ENCODE measurements at places on chromosomes 5 and 9. TPM values are rescaled to one million over a fixed set of nuclear protein-coding genes. Genes with fewer than 3 reads are reported as not detected.

DNA sequence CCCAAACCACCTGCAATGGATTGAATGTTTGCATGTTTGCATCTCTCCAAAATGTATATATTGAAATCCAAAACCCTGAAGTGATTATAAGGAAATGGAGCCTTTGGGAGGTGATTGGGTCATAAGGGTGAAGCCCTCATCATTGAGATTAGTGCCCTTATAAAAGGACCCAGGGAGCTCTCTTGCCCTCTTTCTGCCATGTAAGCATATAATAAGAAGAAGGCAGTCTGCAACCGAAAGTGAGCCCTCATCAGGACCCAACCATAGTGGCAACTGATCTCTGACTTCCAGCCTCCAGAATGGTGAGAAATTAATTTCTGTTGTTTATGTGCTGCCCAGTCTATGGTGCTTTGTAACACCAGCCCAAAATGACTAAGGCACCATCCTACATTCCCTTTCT is 115.7 kb upstream of the EFNA5 start:
- no peak for DNase-seq

DNA sequence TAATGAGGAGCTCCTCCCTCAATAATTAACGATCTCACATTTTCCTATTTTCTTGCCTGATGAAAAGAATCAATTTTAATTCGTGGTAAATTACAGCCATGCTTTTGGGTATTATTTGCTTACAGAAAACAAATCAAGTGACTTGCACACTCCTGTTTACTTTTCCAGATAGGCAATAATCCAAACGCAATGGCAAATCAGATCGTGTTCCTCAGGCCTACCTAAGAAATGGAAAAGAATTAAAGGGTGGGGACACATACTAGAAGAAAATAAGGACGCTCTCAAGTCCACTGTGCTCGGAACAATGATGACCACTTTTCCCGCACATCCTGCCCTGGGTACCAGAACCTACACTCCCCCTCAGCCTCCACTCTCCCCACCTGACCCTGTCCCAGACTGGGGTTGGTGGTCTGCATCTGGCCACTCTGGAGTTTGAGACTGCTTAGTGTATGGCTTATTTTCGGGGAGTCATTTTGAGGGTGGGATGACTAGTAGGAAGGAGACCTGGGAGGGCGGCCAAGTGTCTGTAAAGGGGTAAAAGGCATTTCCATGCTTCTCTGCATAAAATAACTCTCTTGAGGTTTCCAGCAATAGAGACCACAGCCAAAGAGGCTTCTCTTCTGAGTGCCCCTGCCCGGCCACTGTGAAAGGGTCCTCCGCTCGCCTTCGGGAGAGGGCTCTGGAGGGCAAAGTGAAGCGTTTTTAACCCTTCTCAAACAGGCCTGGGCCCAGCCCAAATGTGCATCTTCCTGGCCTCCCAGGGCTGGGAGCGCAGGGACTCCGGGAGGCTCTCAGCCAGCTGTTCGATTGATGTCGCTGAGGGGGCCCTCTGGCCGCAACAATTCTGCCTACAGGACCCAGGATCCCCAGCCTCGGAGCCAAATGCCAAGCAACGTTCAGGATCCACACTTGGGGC is 4.5 kb upstream of the OTP start:
- DNase-seq: no peak

GRCh38 chr5:133916914-133917313 is 51.5 kb downstream of the C5orf15 start:
- DNase-seq: no peak

DNA sequence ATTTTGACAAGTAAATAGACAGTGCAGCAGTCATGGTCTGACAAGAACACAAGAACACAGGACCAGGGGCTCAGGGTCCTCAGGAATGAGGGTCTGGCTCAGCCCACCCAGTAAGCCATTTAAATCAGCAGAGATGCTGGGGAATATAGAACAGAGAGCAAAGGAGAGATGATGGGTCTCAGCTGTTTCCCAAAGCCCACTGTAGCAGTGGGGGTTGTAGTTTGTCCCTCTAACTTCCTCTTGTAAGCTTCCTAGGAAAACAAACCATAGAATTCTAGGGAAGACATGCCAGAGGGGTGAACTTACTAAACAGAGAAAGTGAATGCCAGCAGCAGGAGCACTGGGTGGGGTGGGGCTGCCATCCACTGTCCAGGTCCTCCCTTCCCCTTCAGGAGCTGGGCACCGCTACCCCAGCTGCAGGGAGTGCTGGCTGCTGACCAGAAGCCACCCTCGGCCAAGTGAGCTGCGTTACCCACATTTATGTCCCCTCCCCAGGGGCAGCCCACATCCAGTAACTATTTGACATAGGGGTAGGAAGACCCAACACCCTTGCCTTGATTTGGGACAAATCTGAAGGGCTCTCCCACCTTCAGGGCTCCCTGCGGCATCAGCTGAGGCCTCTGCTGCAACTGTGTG is 41.6 kb downstream of the GABBR2 start:
- DNase-seq: no peak

- DNase-seq: peak; percentile 53
These were observed 127.4 kb downstream of the BARX1 start for GRCh38 chr9:93827545-93828330.

- DNase-seq: no peak
These were observed 37.2 kb downstream of the MARVELD2 start for GRCh38 chr5:69451941-69452647.

GRCh38 chr5:39187831-39188731 is 31.3 kb downstream of the FYB1 start:
- no peak for DNase-seq

- DNase-seq: no peak
These were observed 579.4 kb upstream of the RIOK2 start for GRCh38 chr5:97762483-97762882.

DNA sequence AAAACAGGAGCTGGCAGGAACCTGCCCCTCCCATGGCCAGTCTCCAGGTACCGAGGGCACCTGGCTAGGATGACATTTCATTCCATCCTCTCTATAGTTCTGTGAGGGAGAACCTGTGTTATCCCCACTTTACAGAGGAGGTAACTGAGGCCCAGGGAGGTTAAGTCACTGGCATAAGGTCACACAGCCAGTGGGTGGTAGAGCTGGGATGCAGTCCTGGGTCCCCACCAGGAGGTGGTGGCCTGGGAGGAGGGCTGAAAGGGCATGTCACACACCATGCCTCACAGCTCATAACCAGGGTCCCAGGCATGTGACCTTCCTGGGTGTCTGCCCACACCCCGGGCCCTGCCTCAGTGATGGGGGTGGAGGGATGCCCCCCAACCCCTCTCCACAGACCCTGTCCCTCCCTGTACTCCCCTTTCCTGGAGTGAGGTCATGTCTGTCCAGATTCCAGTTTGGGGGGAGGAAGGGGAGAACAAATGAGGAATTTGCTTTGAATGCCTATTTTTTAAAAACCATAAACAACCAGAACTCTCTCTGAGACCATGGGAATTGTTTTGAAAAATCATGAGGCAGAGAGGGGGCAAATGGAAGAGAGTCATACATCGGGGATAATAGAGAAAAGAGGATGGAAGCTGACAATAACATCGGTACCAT is 77.7 kb upstream of the STXBP1 start:
- no peak for DNase-seq

GRCh38 chr5:179907556-179908324 is at the start of gene TBC1D9B:
TBC1D9B (minus strand) TSS chr5:179907897; CDS start chr5:179907821, 76 bp downstream.
- peak; percentile 69 for DNase-seq

DNA sequence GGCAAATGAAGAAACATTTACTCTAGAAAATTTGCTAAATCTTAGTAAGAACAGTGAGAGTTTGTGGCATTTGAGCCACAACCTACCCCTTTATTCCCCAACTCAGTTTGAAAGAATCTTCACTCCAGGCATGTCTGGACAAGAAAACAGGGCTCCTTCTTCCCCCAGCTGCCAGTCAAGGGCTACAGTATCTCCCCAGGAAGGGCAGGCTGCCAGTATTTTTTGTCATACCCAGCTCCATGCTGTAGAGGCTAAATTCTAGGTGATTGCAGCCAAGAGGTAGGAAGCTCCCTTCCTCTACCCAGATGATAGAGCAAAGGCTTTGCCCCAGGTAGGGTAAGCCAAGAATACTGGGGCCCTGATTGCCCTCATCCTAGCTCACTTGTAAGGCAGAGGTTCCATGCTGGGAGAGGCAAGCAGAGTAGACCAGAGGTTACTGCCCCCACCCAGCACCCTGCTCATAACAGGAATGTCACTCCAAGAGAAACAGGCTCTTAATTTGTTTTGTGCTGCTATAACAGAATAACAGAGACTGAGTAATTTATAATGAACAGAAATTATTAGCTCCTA is 20.0 kb upstream of the GRPEL2 start:
- DNase-seq: no peak

GRCh38 chr9:89956331-89956730 is 351.5 kb downstream of the GADD45G start:
- no peak for DNase-seq

DNA sequence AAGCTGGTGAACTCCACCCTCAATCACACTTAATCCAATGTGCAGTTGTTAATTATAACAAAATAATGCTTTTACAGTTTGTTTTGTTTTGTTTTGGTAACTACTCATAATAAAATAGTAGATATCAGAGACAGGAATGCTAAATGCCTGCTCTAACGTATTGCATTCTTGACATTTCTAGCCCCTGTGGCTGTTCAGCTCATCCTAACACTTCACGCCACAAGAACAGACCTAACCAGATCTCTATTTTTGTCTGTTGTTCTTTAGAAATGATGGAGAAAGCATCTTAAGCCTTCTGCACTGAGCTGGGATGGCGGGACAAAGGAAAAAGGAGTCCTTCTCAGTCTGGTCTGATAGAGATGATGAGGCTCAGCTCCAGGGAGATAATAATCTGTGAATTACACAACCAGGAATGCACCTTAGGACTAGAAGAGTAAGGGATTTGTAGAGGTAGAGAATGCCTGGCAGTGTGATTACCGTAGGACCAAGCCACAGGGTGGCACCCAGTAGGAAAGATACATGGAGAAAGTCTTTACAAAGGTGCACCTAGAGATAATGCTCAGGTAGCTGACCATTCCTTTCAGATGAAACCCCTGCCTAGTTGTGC is 628.8 kb downstream of the PDE4D start:
- DNase-seq: no peak

DNA sequence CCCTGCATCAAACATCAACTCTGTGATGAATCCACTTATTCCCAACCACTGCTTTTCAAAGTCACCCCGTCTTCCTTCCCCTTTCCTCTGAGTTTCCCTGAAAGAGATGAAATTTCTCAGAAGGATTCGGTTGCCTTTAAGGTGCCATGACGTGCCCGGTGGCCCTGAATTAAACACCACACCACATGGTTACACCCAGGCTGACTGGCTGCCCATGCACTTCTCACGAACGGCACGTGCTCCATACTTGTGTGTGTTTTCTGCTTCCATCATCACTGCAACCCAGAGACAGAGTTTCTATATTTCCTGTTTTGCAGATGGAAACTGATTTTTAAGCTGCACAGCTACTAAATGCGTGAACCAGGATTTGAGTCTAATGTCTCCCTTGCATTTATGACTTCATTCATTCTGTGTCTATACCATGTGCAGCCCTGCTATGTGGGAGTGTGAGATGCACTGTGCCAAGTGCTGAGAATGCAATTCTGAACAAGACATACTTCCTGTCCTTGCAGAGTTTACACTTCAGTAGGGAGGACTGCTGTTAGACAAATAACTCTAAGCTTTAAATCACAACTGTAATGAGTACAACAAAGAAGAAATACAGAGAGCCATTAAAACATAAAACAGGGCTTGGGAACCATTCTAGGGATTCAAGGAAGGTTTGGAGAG is 162.9 kb downstream of the NXNL2 start:
- no peak for DNase-seq

- DNase-seq: no peak
These were observed 1038.7 kb downstream of the PTPRD start for GRCh38 chr9:9574080-9574479.

GRCh38 chr5:95633671-95634070 is 12.9 kb upstream of the RFESD start:
- DNase-seq: no peak

DNA sequence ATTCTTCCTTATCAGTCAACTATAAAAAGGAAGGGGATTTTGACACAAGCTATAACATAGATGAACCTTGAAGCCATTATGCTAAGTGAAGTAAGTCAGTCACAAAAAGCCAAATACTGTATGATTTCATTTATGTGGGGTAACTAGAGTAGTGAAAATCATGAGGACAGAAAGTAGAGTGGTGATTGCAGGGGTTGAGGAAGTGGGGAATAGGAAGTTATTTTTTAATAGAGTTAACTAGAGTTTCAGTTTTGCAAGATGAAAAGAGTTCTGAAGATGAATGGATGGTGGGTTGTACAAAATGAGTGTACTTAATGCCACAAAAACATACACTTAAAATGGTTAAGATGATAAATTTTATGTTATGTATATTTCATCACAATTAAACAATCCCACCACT is 65.4 kb upstream of the FAM174A start:
- no peak for DNase-seq

DNA sequence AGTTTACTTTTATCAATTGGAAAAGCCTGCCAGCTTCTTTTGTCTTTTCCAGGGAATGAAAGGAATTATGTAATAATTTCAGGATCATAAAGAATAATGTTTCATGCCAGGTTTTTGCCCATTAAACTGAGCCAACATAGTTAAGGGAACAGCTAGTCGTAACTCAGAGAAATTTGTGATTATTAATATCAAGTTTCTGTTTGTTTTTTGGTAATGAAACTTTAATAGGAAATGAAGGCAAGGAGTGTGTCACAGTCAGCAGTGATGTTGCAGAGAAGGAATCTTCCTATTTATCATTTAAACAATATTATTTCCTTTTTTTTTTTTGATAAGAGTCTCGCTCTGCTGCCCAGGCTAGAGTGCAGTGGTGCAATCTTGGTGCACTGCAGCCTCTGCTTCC is 10.7 kb downstream of the NFIL3 start:
- no peak for DNase-seq

- no peak for DNase-seq
These were observed 140.5 kb downstream of the MUSK start for GRCh38 chr9:110809038-110809595.

DNA sequence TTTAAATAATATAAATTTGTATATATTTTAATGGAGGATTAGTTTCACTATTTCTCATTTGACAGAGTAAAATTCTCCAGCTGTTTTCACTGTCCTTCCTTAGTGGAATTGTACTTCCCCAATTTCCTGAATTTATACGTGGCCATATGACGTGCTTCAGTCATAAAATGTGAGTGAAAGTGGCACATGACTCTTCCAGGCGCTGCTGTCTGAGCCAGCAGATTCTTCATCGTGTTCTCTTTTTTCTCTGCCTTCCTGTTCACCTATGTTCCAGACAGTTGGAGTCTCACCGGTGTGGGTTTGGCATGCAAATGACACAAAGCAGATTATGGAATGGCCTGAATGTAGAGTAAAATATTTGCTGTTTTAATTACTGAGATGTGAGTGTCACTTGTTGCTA is 684.1 kb downstream of the SEMA5A start:
- DNase-seq: no peak

GRCh38 chr5:31844622-31845345 is 205.9 kb downstream of the PDZD2 start:
- no peak for DNase-seq

Gene DRD1
- not detected for total RNA-seq

Gene PCDHGA7
- total RNA-seq: not detected

Gene SLC34A3
- not detected for total RNA-seq

Gene FBLL1
- total RNA-seq: not detected

Gene TAF11L14
- total RNA-seq: not detected

Gene SLC25A46
- 45.7 TPM for total RNA-seq

Gene TNFSF15
- not detected for total RNA-seq

Gene IFNA8
- not detected for total RNA-seq

Gene RNF208
- total RNA-seq: not detected

Gene FGF18
- 1.5 TPM for total RNA-seq

Gene MCC
- 0.10 TPM for total RNA-seq

Gene FOXD4L3
- not detected for total RNA-seq

Gene ESM1
- not detected for total RNA-seq

Gene F12
- total RNA-seq: 3.1 TPM

Measured in G401 (cell line).